ENCODE measurements at places on chromosomes 4 and X. TPM values are rescaled to one million over a fixed set of nuclear protein-coding genes. Genes with fewer than 3 reads are reported as not detected.
A peak's percentile ranks its signal among the peaks of the same experiment; 100 is the strongest.

GPR34 gene
- not detected for total RNA-seq

PABPC1L2A gene
- total RNA-seq: not detected

- DNase-seq: no peak
Observed at GRCh38 chrX:65726715-65727114, 59.3 kb downstream of the MSN start.

- DNase-seq: no peak
Observed at GRCh38 chr4:145181091-145181501, 707 bp upstream of the OTUD4 start.

- no peak for DNase-seq
Observed at GRCh38 chrX:70636218-70636617, 191.6 kb downstream of the DLG3 start.

DNA sequence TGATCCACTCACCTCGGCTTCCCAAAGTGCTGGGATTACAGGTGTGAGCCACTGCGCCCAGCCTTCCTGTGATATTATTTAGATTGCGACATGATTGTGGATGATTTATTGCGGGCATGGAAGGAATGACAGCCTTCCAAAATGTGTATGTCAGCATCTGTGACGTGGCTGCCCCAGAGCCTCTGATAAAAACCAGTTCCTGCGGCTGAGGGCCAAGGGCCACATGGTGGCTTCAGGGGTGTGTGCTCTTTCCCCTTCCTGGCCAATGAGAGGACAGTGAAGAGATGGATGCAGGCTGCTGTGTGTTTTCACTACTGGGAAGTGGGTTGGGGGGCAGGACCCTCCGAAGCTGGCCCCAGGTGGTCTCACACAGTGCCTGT is 57.4 kb upstream of the HGFAC start:
- DNase-seq: peak; percentile 74

GRCh38 chr4:6900956-6901355 is 8.7 kb upstream of the TBC1D14 start:
- DNase-seq: no peak

DNA sequence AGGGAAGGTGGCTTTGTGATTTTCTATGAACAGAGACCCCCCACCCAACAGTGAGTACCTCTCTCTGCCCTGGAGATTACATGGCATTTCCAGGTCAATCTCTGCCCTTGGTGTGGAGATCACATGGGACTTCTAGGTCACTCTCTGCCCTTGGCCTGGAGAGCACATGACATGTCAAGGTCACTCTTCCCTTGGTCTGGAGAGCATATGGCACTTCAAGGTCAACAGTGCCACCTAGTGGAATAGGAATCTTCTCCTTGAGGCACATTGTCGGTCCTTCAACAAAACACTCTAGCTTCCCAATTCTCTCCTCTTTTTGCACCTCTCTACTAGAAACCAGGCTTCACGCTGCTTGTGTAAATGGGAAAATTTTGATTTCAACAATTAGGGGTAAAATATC is 66.2 kb upstream of the TACR3 start:
- no peak for DNase-seq
